ENCODE measurements at places on chromosomes 5 and 9.
A peak's percentile ranks its signal among the peaks of the same experiment; 100 is the strongest.

DNA sequence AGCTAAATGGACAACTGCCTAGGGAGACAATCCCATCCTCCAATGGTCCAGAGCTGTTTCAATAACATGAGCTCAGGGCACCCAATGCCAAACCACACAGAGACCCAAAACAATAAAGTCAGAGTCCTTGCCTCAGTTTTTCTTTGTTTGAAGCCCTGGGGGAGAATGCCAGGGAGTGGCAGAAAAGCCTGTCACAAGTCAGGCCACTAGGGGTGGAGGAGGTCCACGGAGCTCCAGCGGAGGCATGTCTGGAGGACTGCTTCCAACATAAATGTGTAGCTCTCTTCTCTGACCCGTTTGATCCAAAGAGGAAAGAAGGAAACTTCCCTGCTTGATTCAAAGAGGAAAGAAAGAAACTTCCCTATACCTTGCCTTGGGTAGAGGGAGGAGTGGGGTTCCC, 175.3 kb downstream of the HSPA4 start:
- no peak for DNase-seq

GRCh38 chr5:175120412-175120811, 323.6 kb downstream of the DRD1 start:
- DNase-seq = no peak

DNA sequence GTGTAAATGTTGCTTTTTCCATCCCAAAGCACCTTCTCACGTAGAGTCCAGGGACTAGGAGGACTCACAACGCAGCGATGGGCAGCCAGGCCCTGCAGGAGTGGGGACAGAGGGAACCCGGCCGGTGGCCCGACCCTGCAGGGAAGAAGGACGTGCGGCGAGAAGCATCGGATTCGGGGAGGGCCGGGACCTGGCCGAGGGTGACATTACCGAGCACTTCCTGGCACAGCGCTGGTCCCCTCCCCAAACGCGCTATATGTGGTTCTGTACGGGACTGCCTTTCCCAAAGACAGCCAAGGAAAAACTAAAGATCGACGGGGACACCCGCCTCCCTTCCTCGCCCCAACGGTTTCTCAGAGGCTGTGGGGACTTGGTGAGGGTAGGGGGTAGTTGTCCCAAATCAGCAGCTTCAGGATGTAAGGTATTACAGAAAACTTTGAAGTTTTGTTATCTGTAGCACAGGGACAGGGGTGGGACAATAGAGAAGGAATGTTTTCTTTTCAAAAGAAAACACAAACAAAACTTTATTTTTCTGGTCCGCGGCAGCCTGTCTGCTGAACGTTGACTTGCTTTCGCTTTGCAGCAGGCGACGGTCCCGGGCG, 887 bp upstream of the MAP3K1 start:
- no peak for DNase-seq

DNA sequence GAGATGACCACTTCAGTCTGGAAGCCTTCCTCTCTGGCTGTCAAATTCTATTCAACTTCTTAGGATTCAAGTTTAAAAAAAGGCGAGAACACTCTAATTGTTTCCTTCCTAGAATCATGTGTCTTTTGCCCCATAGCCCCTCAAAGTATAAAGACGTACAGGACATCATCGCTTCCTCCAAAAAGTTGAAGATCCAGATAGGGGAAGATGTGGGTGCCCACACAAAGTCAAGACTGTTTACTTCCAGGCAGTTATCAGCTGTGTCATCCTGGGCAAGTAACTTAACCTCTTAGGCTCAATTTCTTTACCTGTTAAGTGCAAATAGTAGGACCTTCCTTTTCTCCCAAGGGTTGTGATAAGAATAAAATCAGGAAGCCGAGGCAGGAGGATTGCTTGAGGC, 40.1 kb downstream of the PPARGC1B start:
- no peak for DNase-seq

- no peak for DNase-seq
These were observed 229.1 kb downstream of the PSAT1 start for GRCh38 chr9:78525986-78526560.

DNA sequence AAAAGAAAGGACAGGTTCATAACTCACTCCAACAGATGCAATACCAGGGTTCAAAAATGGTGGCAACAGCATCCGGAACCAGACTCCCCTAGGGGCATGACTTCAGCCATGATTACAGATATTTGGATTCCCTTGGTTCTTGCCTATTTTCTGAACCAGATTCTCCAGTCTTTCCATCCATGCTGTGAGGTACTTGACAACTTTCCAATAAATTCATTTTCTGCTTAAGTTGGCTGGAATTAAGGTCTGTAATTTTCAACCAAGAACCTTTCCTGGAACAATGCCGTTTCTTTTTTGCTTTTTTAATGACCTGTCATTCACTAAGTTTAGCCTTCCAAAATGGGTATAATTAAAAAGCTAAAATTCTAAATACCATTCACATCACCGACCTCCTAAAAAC, 52.2 kb downstream of the SCAI start:
- no peak for DNase-seq

GRCh38 chr9:130042885-130043653, at the start of gene FNBP1:
Gene FNBP1 (minus strand): TSS chr9:130043189. CDS start chr9:130042975, 214 bp downstream.
- DNase-seq = peak; percentile 80

DNA sequence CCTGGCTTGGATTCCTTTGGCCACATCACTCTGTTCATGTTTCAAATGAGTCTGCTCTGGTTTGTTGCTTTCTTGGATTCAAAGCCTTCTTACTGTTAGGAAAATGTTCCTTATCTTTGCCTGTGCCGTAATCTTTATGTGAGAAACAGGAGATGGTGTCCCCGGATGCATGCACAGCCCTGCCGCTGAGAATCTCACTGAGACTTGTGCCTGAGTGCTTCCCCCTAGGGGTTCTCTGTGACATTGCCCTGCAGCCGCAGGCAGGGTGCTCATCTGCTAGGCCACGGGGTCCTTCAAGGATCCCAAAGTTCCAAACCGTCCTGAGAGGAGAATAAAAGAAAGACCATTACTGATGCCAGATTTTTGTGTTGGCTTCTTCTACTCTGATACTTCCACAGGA, 81.4 kb upstream of the ANKRD55 start:
- DNase-seq = peak; percentile 24

- DNase-seq = peak; percentile 90
These were observed 203.7 kb downstream of the NXNL2 start for GRCh38 chr9:88738709-88739108.

- no peak for DNase-seq
These were observed 1.4 kb downstream of the BAAT start for GRCh38 chr9:101383361-101383760.

DNA sequence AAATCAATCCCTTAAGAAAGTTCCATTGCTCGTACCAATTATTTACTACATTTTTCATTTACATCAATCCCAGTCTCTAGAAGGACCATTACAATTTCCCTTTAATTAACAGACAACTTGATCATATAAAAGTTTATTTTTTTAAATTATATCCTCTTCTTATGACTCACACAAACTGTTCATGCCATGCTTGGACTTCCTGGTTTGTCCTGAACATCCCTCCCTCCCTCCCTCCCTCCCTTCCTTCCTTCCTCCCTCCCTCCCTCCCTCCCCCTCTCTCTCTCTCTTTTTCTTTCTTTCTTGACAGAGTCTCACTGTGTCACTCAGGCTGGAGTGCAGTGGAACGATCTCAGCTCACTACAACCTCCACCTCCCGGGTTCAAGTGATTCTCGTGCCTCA, 11.6 kb upstream of the CLTB start:
- no peak for DNase-seq

DNA sequence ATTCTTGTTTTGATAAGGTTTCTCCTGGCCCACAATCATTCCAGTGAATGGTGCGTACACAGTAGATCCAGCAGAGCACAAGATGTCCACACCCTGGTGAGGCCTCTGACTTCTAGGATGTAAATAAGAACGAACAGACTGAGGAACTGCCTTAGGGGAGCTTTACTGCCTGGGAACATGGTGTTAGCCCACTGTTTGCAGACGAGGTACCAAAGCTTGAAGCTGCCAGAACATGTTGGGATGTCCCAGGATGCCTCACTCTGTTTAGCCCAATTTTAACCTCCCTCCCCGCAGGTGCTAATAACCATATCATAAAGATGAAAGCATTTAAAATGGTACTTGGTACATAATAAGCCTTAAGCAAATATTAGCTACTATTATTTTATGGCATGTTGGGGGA, 3.5 kb downstream of the LECT2 start:
- no peak for DNase-seq

DNA sequence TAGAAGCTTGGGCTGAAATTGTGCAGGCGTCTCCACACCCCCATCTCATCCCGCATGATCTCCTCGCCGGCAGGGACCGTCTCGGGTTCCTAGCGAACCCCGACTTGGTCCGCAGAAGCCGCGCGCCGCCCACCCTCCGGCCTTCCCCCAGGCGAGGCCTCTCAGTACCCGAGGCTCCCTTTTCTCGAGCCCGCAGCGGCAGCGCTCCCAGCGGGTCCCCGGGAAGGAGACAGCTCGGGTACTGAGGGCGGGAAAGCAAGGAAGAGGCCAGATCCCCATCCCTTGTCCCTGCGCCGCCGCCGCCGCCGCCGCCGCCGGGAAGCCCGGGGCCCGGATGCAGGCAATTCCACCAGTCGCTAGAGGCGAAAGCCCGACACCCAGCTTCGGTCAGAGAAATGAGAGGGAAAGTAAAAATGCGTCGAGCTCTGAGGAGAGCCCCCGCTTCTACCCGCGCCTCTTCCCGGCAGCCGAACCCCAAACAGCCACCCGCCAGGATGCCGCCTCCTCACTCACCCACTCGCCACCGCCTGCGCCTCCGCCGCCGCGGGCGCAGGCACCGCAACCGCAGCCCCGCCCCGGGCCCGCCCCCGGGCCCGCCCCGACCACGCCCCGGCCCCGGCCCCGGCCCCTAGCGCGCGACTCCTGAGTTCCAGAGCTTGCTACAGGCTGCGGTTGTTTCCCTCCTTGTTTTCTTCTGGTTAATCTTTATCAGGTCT, at the start of gene C9orf72:
TSS of gene C9orf72 (minus strand) at position 564 of the 716 bp plus-strand sequence. CDS start 6,361 bp downstream, outside the sequence.
- DNase-seq = peak; percentile 73

Measured in fibroblast of skin of abdomen (primary cell).